CD4-positive, alpha-beta T cell treated with Interleukin-10 for 1 hour (primary cell): ENCODE measurements at places on chromosomes 12 and 14.

DNA sequence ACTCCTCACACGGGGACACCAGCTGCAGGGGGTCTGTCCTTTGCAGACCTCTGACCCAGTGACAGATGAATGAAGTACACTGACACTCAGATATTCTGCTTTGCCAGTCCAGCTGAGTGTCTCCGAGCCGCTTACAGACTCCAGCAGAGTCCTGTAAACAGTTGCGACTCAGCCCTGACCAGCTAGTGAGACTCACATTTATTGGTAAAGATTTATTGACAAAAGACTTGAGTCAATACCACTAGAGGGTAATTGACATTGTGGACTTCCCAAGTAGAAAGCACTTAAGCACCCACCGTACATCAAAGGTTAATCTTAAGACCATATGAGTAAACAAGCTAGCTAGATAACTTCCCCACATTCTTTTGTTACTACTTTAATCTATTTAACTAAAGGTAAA is 9.8 kb upstream of the FKBP4 start:
- no peak for DNase-seq

- DNase-seq: no peak
Observed at GRCh38 chr14:65080960-65081747, 21.2 kb downstream of the MAX start.

DNA sequence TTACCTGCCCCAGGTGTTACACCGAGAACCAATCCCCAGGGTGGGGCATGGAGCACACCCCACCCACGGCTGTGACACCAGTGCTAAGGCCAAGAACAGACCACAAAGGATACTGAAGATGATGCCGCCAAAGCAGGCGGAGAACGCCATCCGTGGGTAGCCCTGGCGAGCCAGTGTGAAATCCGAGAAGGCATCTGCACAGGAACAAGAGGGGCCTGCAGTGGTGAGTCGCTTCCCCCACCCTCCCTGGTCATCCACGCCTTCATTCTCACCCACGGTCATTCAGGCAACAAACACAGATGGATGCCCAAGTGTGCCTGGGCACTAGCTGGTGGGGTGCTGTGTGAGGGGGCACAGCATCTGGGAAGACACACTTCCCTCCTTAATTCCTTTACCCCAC is 28.5 kb downstream of the SLC8B1 start:
- no peak for DNase-seq

- DNase-seq: no peak
Observed at GRCh38 chr14:51552275-51552674, 99.4 kb upstream of the FRMD6 start.

- no peak for DNase-seq
Observed at GRCh38 chr14:22282949-22283348, 306.1 kb downstream of the DAD1 start.
